ENCODE measurements at places on chromosomes 3 and 15. TPM values are rescaled to one million over a fixed set of nuclear protein-coding genes. Genes with fewer than 3 reads are reported as not detected.

DNA sequence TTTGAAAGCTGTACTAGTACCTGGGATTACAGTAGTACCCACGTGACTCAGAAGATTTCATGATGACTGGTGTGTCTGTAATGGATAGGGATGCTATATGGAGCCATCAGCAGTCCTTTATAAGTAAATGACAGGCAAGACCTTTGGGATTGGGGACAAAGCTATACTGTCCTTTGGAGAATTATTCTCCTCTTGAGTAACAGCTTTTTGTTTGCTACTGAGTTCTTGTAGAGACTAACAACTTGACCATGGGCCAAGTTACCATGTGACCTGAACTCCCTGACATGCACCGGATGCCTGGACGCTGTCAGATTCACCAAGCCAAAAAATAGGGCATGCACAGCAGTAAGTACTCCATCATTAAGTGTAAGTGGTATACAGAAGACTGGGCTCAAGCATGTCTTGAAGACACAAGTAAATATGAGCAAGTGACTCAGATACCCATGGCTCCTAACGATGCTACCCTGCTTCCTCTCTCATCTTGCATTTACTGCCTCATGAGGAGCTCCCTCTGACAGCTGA lies 12.9 kb downstream of the SEC11A start:
- peak; percentile 46 for DNase-seq

The AHSG gene
- 0.56 TPM for polyA plus RNA-seq

The PTX3 gene
- polyA plus RNA-seq = 2.7 TPM

GRCh38 chr15:35167675-35168074 lies 82.6 kb upstream of the NANOGP8 start:
- no peak for DNase-seq

The GOLGA6L4 gene
- polyA plus RNA-seq = 24.2 TPM

The GOLGA8O gene
- 0.73 TPM for polyA plus RNA-seq

The SYNM gene
- polyA plus RNA-seq = 2.0 TPM

GRCh38 chr3:52896613-52897012 lies 735 bp downstream of the STIMATE start:
- no peak for DNase-seq

The CLRN1 gene
- not detected for polyA plus RNA-seq

DNA sequence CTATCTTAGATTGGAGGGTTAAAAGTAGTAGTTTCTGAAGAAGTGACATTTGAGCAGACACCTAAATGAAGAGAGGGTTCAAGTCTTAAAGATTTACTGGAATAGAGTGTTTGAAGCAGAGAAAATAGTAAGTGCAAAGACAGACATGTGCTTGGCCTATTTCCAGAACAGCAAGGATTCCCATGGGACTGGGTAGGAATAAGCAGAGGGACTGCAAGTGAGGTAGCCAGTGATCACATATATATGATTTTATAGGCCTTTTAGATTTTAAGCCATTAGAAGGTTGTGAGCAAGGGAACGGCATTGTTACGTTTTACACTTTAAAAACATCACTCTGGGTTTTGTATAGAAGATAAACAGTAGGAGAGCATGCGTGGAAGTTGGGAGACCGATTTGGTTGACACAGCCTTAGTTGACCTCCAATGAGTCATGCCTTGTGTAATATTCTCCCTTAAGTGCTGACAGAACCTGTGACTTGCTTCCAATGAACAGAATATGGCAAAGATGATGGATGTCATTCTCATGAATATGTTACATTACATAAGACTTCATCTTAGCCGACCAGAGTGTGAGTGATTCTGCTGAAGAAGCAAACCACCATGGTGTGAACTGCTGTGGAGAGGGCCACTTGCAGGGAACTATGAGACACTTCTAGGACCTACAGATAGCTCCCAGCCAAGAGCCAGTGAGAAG lies 37.1 kb upstream of the SLC4A7 start:
- DNase-seq = no peak

DNA sequence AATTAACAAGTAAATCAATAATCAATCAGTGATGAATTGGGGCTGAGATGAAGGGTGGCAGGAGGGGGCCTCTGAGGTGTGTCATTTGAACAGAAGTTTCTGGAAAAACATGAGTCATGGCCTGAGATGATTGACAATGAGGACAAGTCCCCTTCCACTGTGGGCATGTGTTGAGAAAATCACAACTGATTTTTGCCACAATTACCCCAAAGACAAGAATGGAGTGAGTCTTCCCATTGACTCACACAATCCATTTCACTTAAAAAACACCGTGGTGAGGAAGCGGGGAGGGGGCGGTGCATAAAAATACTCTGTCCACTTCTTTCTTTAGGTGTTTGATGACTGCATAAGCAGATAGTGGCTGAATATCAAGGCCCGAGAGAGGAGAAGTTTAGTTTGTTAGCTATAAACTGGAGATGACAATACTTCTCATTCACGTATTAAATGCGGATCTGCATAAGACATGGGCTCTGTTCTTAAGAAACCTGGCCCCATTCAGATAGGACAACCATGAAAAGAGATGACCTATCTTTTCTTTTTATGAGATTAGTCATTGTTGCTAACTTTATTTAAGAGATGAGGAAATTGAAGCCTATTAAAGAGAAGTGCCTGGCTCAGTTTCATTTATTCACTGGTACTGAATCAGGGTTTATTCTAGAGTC lies 34.7 kb downstream of the SHC4 start:
- DNase-seq = no peak

The MINAR1 gene
- polyA plus RNA-seq = 1.6 TPM
